ENCODE measurements at places on chromosomes 3 and 15.

GRCh38 chr3:179250803-179251476 lies at the start of gene KCNMB3:
Gene KCNMB3 (minus strand): TSS chr3:179251114. CDS start chr3:179250990, 124 bp downstream.
- no peak for DNase-seq

- no peak for DNase-seq
Observed at GRCh38 chr3:74599564-74599963, 14.9 kb downstream of the CNTN3 start.

DNA sequence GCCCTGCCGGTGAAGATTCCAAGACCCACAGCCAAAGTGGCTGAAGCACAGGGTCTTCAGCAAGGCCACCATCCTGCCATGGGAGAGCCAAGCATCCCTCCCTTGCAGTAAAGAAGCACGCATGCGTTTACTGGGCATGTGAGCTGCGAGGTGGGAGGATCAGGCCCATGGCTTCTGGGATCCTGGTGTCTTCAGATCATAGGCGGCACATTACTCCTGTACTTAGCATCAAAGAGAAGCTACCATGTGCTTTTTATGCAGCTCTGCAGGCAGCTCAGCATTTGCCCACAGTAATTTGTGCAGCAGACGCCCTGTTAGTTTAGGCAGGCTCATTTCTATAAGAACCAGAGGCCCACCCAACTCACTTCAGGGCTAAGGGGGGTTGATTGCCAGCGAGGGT lies 45.7 kb downstream of the IDH2 start:
- DNase-seq = no peak

DNA sequence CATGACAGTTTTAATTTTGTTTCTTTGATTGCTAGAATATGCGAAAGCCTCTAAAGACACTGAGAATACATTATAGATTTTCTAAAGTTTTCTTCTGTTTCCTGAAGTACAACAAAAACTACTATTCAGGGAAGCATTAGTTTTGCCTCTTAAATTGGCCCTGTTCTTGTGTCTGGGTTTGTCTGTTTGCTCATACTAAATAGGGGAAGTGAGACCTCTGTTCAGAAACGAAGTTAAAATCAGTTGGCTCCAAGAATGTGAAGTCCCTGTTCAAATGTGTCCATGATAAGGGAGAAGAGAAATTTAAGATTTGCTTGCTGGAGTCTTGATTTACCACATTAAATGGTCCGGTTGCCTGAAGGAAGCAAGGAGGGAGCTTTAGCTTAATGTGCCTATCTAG lies 327.3 kb upstream of the GBE1 start:
- no peak for DNase-seq

DNA sequence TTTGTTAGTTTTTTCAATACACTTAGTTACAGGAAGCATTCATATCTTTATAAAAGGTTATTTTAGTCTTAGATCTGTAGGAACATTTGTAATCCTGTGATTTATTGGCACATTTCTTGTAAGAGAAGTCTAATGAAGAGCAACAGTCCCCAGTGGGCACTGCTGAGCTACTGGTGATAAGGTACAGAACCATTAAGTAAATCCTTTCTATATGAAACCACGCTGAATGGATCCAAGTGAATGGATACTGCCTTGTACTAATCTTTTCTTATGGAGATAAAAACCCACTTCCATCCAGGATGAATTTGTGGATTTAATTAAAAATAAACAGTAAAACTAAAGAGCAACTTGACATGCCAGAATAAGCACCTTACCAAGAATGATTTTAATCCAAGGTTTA lies 64.0 kb downstream of the SHQ1 start:
- DNase-seq = no peak

- DNase-seq = no peak
Observed at GRCh38 chr15:100310041-100310405, 31.8 kb downstream of the ADAMTS17 start.

- no peak for DNase-seq
Observed at GRCh38 chr3:35262406-35262805, 376.9 kb upstream of the ARPP21 start.

DNA sequence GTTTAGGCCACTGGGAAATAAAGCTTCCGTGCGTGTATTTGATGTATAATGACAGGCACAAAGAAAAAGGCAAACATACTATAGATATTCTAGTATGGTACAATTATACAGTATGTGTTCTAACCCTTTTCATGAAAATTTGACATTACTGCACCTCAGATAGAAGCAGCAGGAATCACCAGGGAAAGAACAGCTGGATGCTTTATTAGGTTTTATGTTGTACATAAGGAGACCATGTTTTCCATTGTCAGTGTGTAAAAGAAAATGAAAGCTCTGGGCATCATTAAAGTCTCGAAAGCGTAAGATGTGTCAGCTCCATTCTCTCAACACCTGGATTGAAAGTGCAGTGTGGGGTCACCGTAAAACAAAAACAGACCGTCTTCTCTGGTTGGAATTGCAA lies 302.1 kb downstream of the ROBO2 start:
- no peak for DNase-seq

- no peak for DNase-seq
Observed at GRCh38 chr15:49982584-49982983, 136.4 kb downstream of the ATP8B4 start.

GRCh38 chr15:37076543-37076942 lies 23.8 kb downstream of the MEIS2 start:
- DNase-seq = no peak

DNA sequence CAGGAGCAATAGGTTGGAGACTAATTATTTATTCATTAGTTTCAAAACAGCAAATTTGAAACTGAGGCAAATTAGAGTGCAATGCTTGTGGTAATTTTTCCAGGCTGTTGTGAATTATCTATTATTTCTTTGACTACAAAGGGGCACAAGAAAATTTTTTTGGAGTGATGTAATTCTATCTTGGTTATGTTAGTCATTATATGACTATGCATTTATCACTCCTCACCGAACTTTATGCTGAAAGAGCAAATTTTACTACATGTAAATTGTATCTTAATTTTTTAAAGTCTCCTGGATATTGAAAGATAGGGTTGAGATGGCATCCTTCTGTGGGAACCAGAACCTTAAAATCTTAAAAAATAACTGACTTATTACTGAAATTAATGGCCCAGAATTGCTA lies 320.0 kb upstream of the ROBO1 start:
- DNase-seq = no peak

GRCh38 chr3:52014613-52015012 lies 18.9 kb upstream of the RPL29 start:
- no peak for DNase-seq

DNA sequence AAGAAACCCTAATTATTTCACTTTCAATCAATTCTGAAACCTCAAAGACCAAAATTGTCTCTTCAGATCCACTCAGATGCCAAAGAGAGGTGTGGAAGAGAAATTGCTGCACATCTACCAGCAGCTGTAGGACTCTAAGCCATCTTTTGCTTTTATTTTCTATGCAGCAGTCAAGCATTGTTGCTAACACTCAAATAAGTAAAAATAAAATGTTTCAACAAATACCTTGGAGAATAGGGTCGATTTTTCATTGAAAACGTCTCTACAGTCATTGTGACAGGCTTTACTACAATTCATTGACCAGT lies 66.4 kb upstream of the CFAP20DC start:
- no peak for DNase-seq

- no peak for DNase-seq
Observed at GRCh38 chr3:151285940-151286339, 7.6 kb upstream of the P2RY14 start.

DNA sequence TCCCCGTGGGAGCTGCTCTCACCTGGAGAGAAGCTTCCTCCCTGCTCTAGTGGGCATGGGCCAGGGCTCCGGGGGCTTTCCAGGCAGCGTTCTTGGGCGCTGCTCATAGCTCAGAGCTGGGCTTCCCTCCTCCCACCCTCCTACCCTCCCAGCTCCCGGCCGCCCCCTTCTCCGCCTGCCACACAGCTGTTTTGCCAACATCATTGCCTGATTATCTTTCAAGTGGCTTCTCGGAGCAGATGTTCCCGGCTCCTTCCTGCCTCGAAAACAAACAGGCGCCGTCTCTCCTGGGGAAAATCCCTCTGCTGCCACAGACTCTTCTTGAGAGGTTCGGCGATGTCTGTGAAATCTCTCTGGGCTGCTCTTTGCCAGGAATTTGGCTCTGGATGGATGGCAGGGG lies 195.6 kb downstream of the RPLP1 start:
- DNase-seq = no peak

DNA sequence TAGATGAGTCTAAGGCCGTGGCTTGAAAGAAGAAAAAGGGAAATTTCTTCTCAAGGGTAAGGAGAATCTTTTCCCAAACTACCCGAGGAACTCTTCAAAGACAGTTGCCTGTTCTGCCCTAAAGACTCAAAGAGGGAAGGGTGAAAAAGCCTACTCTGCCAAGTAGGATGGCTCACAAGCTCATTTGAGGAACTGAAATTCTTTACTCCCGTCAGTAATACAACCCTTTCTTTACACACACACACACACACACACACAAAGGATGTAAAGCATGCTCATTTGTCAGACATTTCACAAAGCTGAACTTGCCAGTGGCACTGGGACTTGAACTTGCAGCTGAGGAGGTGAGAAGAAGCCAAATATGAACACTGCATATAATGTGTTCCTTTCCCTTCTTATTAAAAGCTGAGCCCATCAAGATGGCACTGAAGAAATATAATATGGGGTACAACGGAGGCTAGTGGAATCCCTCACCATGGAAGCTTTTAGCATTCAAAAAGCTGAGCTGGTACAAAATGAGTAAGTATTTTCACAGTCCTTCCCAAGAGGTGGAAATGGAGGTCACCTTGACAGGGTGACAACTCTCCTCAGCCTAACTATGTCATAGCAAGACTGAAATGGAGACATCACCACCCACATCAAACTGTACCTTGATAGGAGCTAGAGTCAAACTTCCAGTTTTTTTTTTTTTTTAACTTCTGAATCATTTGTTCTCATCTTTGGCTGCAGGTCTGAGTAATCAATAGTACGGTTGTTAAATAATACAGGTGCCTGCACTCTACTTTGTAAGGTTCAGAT lies 57.6 kb downstream of the TAFA4 start:
- DNase-seq = no peak

DNA sequence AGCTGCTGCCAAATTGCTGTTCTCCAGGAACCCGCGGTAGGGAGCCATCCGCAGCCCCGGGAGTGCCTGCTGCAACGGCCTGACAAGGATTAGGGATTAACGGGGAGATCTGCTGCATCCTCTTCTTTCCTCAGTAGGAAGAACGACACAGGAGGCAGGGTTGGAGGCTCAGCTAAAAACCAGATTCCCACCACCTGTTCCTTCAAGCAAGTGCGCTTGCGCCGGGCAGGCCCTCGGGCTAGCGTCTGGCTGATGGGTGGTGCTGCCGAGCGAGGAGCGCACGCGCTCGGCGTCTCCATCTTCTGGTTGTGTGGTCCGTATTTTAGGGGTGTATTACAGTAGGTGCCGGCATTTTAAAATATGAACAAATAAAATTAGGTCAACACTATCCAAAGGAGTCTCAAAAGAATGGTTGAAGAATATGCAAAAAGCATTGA lies 25.4 kb upstream of the SLC25A26 start:
- DNase-seq = no peak

DNA sequence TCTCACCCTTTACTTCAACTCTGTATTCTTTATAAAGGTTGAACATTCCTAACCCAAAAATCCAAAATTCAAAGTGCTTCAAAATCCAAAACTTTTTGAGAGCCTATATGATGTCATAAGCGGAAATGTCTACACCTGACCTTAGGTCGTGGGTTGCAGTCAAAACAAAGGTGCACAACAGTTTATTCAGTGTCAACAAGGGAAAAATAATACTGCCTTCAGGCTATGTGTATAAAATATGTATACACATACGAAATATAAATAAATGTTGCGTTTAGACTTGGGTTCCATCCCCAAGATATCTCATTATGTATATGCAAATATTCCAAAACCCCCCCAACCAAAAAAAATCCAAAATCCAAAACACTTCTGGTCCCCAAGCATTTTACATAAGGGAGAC lies 90.9 kb downstream of the STAG1 start:
- DNase-seq = no peak

- no peak for DNase-seq
Observed at GRCh38 chr3:124627501-124627908, 102.7 kb upstream of the UMPS start.

GRCh38 chr3:66722675-66723074 lies 221.9 kb upstream of the LRIG1 start:
- DNase-seq = no peak

GRCh38 chr15:62779036-62779770 lies 263.3 kb upstream of the TPM1 start:
- no peak for DNase-seq

DNA sequence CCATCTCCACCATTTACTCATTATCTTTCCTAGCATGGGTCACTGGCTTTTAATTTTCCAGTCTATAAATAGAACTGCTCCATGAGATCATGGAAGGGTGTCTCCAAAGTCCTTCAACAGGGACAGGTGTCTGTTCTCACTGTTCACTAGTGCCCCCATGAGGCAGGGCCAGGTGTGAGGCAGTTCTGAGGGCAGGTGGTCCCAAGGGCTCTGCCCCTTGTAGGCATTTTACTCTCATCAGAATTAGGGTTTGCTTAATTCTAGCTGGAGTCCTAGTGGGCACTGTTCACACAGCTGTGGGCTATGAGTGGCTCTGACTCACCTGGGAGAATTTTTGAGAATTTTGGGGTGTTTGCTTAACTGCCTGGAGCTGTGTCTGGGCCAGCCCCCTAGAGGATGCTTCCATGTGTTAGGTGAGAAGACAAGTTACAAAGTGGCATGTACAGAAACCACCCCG lies 248.0 kb upstream of the LYSMD4 start:
- no peak for DNase-seq

DNA sequence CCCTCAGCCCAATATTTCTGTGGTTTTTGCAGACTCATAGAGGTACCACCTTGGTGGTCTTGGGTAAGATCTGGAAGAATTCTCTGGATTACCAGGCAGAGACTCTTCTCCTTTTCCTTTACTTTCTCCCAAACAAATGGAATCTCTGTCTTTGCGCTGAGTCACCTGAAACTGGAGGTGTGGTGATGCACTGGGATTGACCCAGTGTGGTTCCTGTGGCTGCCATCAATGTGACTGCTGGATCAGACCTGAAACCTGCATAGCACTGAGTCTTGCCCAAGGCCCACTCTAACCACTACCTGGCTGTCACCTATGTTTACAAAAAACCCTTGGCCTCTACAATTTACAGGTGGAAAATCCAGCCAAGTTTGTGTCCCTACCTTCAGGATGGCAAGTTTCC lies 295.3 kb downstream of the RBMS3 start:
- no peak for DNase-seq

GRCh38 chr3:14518432-14518802 lies 21.7 kb downstream of the GRIP2 start:
- DNase-seq = no peak

DNA sequence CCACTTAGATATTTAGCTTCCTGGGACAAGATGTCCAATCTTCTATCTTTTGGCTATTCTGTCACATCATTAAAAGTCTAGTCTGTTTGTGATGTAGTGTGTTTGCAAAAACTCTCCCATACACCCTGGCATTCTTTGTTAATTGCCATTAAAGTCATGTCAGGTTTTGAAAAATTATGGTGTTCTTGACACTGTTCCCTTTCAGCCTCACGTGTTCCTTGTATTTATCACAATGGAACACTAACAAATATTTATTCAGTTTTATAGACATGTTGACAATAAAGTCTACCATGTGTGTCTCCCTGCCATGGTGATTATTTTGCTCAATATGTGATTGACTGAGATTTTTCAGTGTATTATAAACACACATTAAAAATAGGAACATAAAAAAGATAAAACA lies 9.4 kb upstream of the CACNA1D start:
- no peak for DNase-seq

GRCh38 chr3:134904241-134904771 lies 109.2 kb downstream of the EPHB1 start:
- no peak for DNase-seq
